ENCODE measurements at places on chromosomes 12 and 14. TPM values are rescaled to one million over a fixed set of nuclear protein-coding genes. Genes with fewer than 3 reads are reported as not detected.

GRCh38 chr12:102182635-102183034, 15.0 kb downstream of the PMCH start:
- no peak for DNase-seq

DNA sequence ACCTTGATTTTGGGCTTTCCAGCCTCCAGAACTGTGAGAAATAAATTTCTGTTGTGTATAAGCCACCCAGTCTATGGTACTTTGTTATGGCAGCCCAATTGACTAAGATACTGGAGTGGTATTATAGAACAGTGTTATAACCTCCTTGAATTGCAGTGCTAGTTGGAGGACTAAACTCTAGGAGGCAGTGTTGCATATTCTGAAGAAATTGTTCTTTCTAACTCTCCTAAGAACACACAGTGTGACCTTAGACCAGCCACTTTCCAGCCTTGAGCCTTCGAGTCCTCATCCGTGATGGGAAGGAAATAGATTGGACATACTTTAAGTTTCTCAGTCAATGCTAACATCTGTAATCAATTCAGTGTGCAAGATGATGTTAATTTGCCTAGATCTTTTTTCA, 22.4 kb upstream of the LRRC10 start:
- no peak for DNase-seq

The C12orf60 gene
- total RNA-seq = 1.6 TPM

The KRT6A gene
- total RNA-seq = not detected
